DMS153 (cell line): ENCODE measurements at places on chromosomes 2 and 18.

GRCh38 chr2:226423498-226423960, 376.1 kb downstream of the IRS1 start:
- no peak for DNase-seq

DNA sequence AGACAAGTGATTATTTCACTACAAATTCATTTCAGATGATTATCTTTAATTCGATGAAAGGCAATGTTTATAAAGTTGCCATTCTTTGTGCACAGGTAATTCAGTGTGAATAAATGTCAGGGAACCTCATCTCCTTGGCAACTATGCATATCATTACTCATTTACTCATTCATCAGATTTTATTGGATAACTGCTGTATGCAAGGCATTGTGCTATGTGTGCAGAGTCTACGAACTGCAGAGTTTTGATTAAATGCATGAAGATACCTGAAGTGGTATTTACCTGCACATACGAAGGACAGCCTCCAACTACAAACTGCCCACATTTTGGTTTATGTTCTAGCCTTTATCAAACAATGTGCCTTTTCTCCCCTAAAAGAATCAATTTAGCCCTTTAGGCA, 3.5 kb downstream of the RND3 start:
- DNase-seq = no peak

GRCh38 chr2:74514368-74515270, at the start of gene TLX2:
TSS of gene TLX2 (plus strand) at chr2:74514450. CDS start at chr2:74514807, 357 bp downstream.
- DNase-seq = no peak

DNA sequence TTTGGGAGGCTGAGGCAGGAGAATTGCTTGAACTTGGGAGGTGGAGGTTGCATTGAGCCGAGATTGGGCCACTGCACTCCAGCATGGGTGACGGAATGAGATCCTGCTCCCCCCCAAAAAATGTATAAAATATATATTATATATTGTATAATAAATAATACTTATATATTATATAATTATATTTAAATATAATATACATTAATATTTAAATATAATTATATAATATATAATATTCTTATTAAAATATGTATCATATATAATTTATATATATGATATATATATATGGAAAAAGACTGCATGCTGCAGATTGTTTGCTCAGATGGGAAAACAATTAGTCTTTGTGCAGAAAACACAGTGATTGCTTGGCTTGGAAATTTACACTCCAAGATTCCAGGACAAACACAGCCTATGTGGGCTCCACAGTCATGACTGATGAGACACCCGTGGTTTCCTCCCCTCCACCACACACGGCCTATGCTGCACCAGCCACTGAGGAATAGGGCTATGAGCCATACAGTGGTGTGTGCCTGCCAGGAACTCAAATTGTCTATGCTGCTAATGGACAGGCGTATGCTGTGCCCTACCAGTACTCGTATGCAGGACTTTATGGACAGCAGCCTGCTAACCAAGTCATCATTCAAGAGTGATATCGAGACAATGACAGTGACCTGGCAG, 30.0 kb downstream of the PMAIP1 start:
- DNase-seq = no peak

GRCh38 chr2:83900862-83901261, 558.2 kb downstream of the SUCLG1 start:
- DNase-seq = no peak

DNA sequence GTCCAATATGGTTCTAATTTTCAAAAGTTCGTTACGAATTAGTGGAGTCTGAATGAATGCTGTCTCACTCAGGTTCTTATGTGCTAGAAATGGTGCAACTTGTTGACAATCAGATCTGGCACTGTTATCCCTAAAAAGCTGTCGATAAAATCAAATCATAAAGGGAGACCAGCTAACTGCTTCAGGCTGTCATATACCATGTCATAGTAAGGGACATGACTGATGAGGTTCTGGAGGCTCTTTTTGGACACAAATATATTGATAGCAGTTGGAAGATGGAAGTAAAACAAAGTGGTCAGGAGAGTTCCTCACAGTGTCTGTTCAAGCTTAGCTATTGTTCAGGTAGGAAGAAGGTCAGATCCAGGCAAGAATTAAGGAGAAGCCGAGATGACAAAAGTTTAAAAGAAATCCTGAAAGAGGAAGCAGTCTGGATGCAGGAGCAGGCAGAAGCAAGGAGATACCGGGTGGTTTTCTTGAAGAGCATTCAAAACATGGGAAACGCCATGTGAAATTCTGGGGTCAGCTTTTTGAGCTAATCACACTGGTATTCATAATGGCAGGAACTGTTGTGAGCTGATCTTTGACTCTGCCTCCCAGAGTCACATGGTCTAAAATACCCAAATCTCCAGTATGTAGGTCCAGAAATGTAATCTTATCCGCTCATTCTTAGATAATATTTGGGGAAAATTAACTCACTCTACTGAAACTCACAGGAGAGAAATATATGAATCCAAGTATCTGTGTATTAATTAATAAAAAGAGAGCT, 9.4 kb upstream of the CAVIN2 start:
- DNase-seq = no peak

DNA sequence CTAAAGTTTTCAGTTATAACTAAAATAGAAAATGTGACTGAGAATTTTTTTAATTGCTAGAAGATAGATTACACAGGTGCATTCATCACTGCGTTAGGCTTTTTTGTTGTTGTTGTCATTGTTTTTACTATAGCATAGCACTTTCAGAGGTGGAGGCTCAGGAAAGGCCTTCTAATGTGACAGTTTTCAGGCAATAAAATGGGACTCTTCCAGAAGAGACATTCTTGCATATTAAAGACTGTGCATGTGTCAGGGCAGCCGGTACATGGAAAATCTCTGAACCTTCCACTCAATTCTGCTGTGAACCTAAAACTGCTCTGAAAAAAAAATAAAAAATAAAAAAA, 175.2 kb downstream of the METTL4 start:
- no peak for DNase-seq

DNA sequence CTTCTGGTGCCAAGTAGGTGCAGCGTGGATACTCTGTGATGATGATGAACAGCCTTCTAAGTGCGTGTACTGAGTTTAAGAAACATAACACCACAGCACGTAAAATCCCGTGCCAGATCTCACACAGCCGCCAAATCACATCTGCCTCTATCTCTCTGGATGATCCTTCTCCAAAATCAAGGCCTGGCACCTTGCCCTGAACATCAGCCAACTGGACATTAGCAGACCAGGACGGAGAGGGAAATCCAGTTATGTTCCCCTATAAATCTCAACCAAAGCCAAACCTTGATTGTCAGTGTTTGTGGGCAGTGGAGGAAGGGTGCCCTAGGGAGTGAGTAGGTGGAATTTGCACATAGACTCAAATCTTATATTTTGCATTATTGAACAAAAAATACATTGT, 164.3 kb downstream of the MIB1 start:
- no peak for DNase-seq
